ENCODE measurements at places on chromosomes 7 and 10. TPM values are rescaled to one million over a fixed set of nuclear protein-coding genes. Genes with fewer than 3 reads are reported as not detected.

CHST12 gene
- total RNA-seq, result 21.0 TPM

IFIT5 gene
- 25.3 TPM for total RNA-seq

PDK4 gene
- 931 TPM for total RNA-seq

ADAP1 gene
- 29.3 TPM for total RNA-seq

COL26A1 gene
- 0.30 TPM for total RNA-seq

SEC24C gene
- total RNA-seq, result 42.2 TPM

PTPRZ1 gene
- 5.9 TPM for total RNA-seq

FZD8 gene
- total RNA-seq, result 9.2 TPM

LOXL4 gene
- total RNA-seq, result 11.7 TPM

HOGA1 gene
- total RNA-seq, result 27.8 TPM

FFAR4 gene
- total RNA-seq, result 1.0 TPM

UPK3B gene
- 8.6 TPM for total RNA-seq

ANAPC16 gene
- 52.6 TPM for total RNA-seq

SPDYE8 gene
- not detected for total RNA-seq

PTPRE gene
- 19.0 TPM for total RNA-seq

DNA sequence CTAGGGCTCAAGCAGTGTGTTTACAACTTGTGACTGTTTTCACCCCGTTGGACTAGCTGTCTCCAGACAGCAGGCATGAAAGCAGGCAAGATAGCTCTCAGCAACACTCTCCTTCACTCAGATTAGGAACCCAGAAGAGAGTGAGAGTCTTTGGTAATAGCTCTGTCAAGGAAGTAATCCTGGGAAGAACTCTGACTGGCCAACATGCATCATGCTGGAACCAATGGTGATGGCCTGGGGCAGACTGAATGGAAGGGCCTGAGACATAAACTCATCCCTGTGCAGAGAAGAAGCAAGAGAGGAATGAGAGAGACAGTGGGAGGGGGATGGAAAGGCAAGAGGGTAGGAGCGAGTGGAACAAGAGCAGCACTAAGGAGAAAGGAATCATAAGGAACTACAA lies 48.9 kb downstream of the AKR1D1 start:
- H3K4me3 ChIP-seq, result no peak overlapping the region
- no peaks in the 10 kb centered on the region for H3K27me3 ChIP-seq
- H3K4me1 ChIP-seq, result no peaks in the 10 kb centered on the region
- DNase-seq, result no peak
- H3K36me3 ChIP-seq, result no peaks in the 10 kb centered on the region
- no peak overlapping the region for H3K27ac ChIP-seq

GRCh38 chr7:56105508-56105907 lies 768 bp downstream of the CHCHD2 start:
- H3K4me1 ChIP-seq, result peaks cover 10% of the 10 kb centered on the region
- peak overlapping the region; percentile 90 for H3K4me3 ChIP-seq
- H3K36me3 ChIP-seq, result peaks cover 13% of the 10 kb centered on the region
- no peak for DNase-seq

DNA sequence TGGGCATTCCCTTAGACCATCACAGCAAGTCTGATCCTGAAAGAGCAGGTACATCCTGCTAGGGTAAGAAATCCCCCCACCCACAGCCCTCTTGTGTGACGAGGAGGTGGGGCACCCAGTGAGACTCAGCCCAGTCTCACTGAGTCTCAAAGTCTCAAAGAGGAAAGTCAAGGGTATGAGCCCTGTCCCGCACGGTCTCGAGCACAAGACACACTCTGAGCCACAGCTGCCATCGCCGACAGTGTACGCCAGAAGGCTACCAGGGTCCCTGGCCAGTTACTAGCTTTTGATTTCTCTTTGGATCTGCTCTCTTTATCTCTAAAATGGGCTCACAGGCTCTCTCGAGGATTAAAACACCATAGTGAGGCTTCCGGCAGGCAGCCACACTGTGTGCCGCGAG lies 190.2 kb downstream of the TNS3 start:
- H3K27ac ChIP-seq, result no peak overlapping the region
- H3K36me3 ChIP-seq, result peaks cover 81% of the 10 kb centered on the region
- no peak for DNase-seq
- H3K4me3 ChIP-seq, result no peak overlapping the region

DNA sequence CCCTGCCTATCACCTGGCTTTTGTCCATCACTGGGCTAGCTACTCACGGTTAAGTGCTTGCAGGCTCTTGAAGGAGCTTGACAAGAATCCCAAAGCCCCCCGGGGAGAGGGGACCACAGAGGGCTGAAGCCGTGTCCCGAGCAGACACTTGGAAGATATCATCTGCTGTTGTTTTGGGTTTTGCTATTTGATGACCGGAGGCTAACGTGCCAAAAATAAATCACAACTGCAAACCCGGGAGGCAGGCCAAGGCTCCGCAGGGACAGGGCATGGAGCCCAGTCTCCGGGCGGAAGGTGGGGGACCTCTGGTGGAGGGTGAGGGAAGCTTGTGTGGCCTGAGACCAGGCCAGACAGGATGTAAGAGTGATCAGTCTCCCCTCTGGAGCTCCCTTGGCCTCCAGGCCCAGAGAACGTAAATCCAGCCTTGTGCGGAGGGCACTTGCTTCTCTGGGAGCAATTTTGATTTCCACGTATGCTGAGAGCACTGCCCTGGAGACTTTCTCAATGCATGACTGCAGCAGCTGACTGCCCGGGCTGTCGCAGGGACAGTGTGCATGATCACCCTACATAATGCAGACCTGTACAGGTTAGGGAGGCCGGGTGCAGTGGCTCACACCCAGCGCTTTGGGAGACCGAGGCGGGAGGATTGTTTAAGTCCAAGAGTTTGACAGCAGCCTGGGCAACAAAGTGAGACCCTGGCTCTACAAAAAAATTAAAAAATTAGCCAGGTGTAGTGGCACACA lies at the start of gene PHKG1:
PHKG1 (minus strand) TSS at position 164 of the 743 bp plus-strand sequence. CDS start 4,011 bp downstream, outside the sequence.
- no peaks in the 10 kb centered on the region for H3K4me1 ChIP-seq
- peak within 1 kb of the TSS; percentile 48 for H3K27ac ChIP-seq
- H3K27me3 ChIP-seq, result no peaks in the 10 kb centered on the region
- no peaks in the 10 kb centered on the region for H3K36me3 ChIP-seq
- peak; percentile 56 for DNase-seq
- no peak within 1 kb of the TSS for H3K4me3 ChIP-seq

DNA sequence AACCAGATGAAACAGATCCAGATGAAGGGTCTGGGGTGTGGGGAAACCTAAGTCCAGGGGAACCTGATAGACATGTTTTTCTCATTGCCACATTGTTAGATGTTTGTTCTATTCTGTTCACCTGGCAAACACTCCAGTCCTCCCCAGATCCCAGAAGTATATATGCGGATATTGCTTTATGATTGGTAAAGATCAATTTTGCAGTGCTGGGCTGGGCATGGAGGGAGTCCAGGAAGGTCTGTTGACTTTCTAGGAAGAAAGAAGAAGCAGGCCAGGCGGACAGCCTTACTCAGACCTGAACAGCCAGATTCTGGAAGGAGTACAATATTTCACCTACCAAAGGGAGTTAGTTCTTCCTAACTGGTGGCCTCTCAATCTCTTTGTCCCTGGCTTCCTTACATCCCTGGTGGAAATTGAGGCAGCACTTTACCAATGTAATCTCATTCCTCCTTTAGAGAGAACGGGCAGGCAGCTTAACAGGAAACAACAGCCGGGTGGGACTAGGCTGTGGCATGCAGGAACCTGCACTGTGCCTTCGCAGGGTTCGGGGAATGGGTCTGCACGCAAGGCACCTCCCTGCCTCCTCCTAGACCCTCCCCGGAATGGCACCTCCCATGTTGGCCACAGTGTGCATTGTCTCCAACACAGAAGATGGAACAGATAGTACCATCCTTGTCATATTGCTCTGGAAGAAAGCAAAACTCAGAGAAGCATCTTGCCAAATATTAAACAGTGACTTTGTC lies 930 bp downstream of the GIMAP6 start:
- no peak for DNase-seq
- no peaks in the 10 kb centered on the region for H3K27me3 ChIP-seq
- H3K36me3 ChIP-seq, result peaks cover 7% of the 10 kb centered on the region
- no peak overlapping the region for H3K4me3 ChIP-seq
- peak overlapping the region; percentile 76 for H3K27ac ChIP-seq

- no peak for DNase-seq
- no peaks in the 10 kb centered on the region for H3K27me3 ChIP-seq
- no peaks in the 10 kb centered on the region for H3K36me3 ChIP-seq
- H3K4me1 ChIP-seq, result no peaks in the 10 kb centered on the region
- no peak overlapping the region for H3K4me3 ChIP-seq
Measured at GRCh38 chr10:58700591-58700990, 187.9 kb downstream of the BICC1 start.

DNA sequence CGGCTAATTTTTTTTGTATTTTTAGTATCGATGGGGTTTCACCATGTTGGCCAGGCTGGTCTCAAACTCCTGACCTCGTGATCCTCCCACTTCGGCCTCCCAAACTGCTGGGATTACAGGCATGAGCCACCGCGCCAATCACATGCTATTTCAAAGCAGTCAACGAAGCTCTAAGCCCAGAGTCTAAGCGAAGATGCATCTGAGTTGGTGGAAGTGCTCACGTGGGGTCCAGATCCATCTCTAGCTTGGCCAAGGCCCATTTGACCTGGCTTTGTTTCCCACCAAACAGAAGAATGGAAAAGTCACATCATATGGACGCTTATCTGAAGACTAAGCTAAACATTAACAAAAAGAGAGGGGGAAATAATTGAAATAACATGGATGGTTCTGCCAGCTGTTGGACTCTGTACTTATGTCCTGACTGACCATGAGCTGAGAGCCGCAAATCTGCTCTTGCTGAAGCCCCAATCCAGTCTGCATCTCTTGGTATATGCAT lies 3.8 kb upstream of the GTF2I start:
- no peaks in the 10 kb centered on the region for H3K27me3 ChIP-seq
- H3K36me3 ChIP-seq, result no peaks in the 10 kb centered on the region
- no peak overlapping the region for H3K27ac ChIP-seq
- no peak for DNase-seq
- no peaks in the 10 kb centered on the region for H3K4me1 ChIP-seq

DNA sequence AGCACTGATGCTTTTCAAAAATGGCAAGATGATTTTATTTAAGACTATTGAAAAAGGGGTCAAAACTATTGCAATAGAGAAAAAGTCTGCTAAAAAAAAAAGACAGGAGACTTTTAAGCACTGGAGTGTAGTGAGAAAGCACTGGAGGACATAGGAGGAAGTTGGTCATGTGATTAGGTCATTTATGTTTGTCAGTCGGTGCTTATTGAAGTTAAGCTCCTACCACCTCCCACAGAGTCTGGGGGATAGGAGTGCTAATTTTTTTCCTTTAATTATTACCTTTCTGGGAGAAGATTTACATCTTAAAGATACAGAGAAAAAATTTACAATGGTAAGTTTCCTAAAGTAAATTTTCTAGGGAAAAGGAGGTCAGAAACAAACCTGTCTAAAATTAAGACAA lies 80.2 kb upstream of the TMEM229A start:
- DNase-seq, result no peak
- no peaks in the 10 kb centered on the region for H3K4me1 ChIP-seq
- no peaks in the 10 kb centered on the region for H3K36me3 ChIP-seq
- H3K4me3 ChIP-seq, result no peak overlapping the region

- H3K27ac ChIP-seq, result no peak overlapping the region
- no peak overlapping the region for H3K4me3 ChIP-seq
- peaks cover 8% of the 10 kb centered on the region for H3K4me1 ChIP-seq
Measured at GRCh38 chr10:79403441-79404230, 41.8 kb downstream of the ZCCHC24 start.

GRCh38 chr7:54837168-54837567 lies 78.2 kb upstream of the SEC61G start:
- H3K36me3 ChIP-seq, result no peaks in the 10 kb centered on the region
- no peak for DNase-seq
- no peak overlapping the region for H3K4me3 ChIP-seq
- peaks cover 8% of the 10 kb centered on the region for H3K4me1 ChIP-seq
- no peak overlapping the region for H3K27ac ChIP-seq

DNA sequence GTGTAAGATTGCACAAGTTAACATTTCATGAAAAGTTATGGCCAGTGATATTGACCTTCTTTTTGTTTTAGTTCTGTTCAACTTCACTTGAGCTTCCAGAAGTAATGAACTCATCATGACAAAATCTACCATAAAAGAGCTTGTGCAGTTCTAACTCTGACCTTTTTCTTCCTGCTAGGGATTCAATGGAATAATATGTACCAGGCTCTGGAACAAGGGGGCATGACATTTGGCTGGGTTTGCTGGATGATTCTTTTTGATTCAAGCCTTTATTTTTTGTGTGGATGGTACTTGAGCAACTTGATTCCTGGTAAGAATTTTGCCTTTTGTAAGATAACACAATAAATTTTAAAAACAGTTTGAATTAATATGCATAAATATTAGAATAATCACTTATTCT lies 205.0 kb downstream of the ABCA13 start:
- H3K4me3 ChIP-seq, result no peak overlapping the region
- no peaks in the 10 kb centered on the region for H3K4me1 ChIP-seq
- H3K27ac ChIP-seq, result no peak overlapping the region
- DNase-seq, result peak; percentile 48

DNA sequence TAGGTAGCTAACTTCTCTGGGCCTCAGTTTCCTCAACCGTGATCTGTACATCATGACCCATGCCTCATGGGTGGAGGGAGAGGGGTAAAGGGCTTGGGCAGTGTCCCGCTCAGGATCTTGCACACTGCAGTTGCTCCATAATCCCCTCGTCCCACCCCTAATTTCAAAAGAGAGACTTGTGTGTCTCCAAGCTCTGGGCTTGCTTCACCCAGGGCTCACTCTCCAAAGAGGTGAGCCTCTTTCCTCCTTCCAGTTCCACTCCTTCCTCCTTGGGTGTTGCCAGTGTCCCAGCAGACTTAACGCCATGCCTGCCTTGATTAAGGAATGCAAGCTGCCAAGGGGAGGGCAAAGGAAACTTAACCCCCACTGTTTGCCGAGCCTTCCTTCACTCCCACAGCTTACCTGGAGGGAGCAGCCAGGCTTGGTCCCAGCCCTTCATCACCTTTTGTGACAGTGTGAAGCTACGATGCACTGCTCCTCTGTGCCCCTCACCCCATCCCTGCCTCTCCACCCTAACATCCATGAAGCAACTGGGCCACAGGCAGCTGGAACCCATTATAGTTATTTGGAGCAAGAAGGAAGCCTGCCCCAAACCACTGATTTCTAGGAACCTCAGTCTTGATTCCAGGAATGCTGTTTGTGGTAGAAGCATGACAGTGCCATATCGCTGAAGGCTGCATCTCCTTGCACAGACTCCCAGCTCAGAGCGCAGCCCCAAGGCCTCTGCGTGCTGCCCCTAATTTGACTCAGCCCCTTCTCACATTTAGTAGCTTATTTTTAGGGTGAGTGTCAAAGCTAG lies 363.3 kb downstream of the TNS3 start:
- H3K4me1 ChIP-seq, result no peaks in the 10 kb centered on the region
- DNase-seq, result no peak
- H3K27me3 ChIP-seq, result no peaks in the 10 kb centered on the region
- no peaks in the 10 kb centered on the region for H3K36me3 ChIP-seq

- DNase-seq, result no peak
- H3K4me1 ChIP-seq, result no peaks in the 10 kb centered on the region
- H3K4me3 ChIP-seq, result no peak overlapping the region
- H3K36me3 ChIP-seq, result no peaks in the 10 kb centered on the region
Measured at GRCh38 chr10:98013122-98013521, 17.3 kb downstream of the CRTAC1 start.

DNA sequence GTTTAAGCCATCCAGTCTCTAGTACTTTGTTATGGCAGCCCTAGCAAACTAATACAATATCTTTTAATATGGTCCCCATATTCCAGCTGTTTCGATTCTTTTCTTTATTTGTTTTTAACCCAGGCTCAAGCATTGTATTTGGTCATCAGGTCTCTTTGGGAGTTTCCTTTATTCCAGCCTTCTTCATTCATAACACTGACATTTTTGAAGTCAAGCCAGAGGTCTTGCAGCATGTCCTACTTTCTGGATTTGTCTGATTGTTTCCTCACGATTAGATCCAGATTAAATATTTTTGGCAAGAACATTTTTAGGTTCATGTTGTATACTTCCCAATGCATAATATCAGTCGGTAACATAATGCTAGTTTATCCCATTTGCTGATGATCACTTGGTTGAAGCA lies 11.8 kb downstream of the SLC25A13 start:
- H3K36me3 ChIP-seq, result no peaks in the 10 kb centered on the region
- H3K4me1 ChIP-seq, result peaks cover 75% of the 10 kb centered on the region
- no peaks in the 10 kb centered on the region for H3K27me3 ChIP-seq
- DNase-seq, result no peak
- no peak overlapping the region for H3K27ac ChIP-seq
